Aorta (tissue), 5 donors: ENCODE measurements at places on chromosomes 4 and X. TPM values are rescaled to one million over a fixed set of nuclear protein-coding genes. Genes with fewer than 3 reads are reported as not detected.

GATA1 gene
- total RNA-seq: 0.57 TPM

IGSF1 gene
- 3.2 TPM for total RNA-seq

IKBKG gene
- total RNA-seq: 30.3 TPM

GLRB gene
- 6.3 TPM for total RNA-seq

BEX4 gene
- total RNA-seq: 30.6 TPM

SLC4A4 gene
- total RNA-seq: 6.2 TPM

FHL1 gene
- 875 TPM for total RNA-seq

ABCG2 gene
- 3.5 TPM for total RNA-seq

TMEM47 gene
- 123 TPM for total RNA-seq

GABRE gene
- 39.1 TPM for total RNA-seq

SSX7 gene
- not detected for total RNA-seq

NPNT gene
- 145 TPM for total RNA-seq

ARHGAP4 gene
- total RNA-seq: 81.3 TPM

REELD1 gene
- total RNA-seq: 0.29 TPM

SRPX2 gene
- total RNA-seq: 48.2 TPM

IDUA gene
- total RNA-seq: 27.5 TPM

AREG gene
- 0.57 TPM for total RNA-seq

GPRASP1 gene
- total RNA-seq: 19.9 TPM

ATP1B4 gene
- total RNA-seq: not detected

TBX22 gene
- total RNA-seq: not detected

WDR19 gene
- total RNA-seq: 63.4 TPM

UGT2B15 gene
- total RNA-seq: not detected

IBSP gene
- 2.6 TPM for total RNA-seq

ITGB1BP2 gene
- 22.3 TPM for total RNA-seq

TMEM154 gene
- 5.4 TPM for total RNA-seq

GPC4 gene
- 32.7 TPM for total RNA-seq

TMPRSS11F gene
- not detected for total RNA-seq

TMEM150C gene
- 6.5 TPM for total RNA-seq

CDS1 gene
- 0.48 TPM for total RNA-seq

PORCN gene
- total RNA-seq: 10.3 TPM

PNMA6F gene
- total RNA-seq: not detected

FUNDC1 gene
- 8.9 TPM for total RNA-seq

NEXMIF gene
- total RNA-seq: 3.2 TPM

CD38 gene
- 9.3 TPM for total RNA-seq

SYN1 gene
- 1.5 TPM for total RNA-seq

TLR3 gene
- 14.9 TPM for total RNA-seq

ZCCHC18 gene
- total RNA-seq: 1.6 TPM

PAGE3 gene
- total RNA-seq: not detected

CCDC158 gene
- 1.6 TPM for total RNA-seq

ANOS1 gene
- 12.1 TPM for total RNA-seq

EREG gene
- total RNA-seq: 0.66 TPM

AVPR2 gene
- total RNA-seq: 3.0 TPM

HMX1 gene
- not detected for total RNA-seq

CHIC1 gene
- total RNA-seq: 13.6 TPM

SYP gene
- total RNA-seq: 4.5 TPM

TRIM61 gene
- 0.94 TPM for total RNA-seq

ASB12 gene
- 0.45 TPM for total RNA-seq

MSX1 gene
- total RNA-seq: 14.5 TPM

AFAP1 gene
- 60.5 TPM for total RNA-seq

PCDH7 gene
- total RNA-seq: 232 TPM
